Stimulated activated CD8-positive, alpha-beta memory T cell treated with anti-CD3 and anti-CD28 coated beads, Interleukin-2, amount 100 ng/mL, for 1 hour (primary cell): ENCODE measurements at places on chromosomes 3 and 15.

GRCh38 chr15:28096670-28097431, 2.3 kb downstream of the OCA2 start:
- no peak for DNase-seq

DNA sequence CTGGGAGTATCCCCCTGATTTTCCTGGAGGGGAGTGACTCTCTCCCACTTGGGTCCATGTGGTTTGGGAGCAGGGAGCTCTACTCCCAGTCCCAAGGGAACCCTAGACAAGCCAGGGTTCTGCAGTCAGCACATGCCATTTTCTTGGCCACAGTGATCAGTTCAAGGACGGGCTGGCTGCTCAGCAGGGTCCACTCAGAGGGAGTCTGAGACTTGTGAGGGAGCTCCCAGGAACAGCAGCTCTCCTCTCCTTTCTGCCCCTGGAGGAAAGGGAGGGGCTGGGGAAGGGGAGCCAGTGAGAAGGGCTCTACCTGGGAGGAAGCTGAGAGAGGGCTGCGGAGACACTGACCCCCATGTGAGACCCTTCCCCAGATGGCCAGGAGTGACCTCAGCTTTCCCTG, 29.1 kb upstream of the LMCD1 start:
- DNase-seq: no peak

DNA sequence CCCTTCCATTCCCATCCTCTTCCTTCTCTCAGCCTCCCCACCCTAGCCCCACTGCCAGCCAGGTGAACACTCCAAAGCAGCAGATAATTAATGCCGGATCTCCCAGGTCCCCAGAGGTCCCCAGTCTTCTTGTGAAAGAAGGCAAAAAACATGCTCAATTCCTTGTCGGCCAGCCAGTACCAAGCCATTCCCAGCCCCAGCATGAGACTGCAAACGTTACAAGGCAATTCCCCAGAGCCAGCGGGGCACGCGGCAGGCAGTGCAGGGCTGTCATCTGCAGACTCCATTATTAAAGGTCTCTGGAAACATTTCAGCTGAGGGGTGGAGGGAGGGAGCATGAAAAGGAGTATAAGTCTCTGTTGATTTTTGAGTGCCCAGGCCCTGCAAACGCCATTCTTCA, 117.8 kb downstream of the XXYLT1 start:
- no peak for DNase-seq

- no peak for DNase-seq
These were observed 268.7 kb downstream of the XXYLT1 start for GRCh38 chr3:195001961-195002861.

- DNase-seq: no peak
These were observed 137.3 kb downstream of the WNT5A start for GRCh38 chr3:55349851-55350250.

GRCh38 chr3:32488474-32489008, 14.1 kb downstream of the CMTM6 start:
- DNase-seq: no peak

DNA sequence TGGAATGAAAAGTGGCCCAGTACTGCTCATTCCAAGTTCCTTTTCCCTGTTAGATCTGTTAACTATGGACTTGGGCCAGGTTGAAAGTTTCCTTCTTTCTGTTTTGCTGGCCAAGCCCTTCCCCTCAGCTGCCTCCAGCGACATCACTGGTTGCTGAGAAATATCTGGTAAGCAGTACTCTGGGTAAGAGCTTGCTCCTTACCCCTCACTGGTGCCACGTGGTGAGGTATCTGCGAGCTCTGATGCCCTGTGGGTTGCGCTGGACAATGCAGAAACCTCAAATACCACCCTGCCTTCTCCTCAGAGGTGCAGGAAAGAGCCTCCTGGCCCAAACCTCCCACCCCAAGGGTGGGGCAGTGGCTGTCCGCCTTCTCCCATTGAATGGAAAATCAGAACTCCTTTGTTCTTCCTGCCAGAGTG, 42.9 kb upstream of the APH1B start:
- DNase-seq: no peak

GRCh38 chr3:14429237-14429636, 26.8 kb downstream of the SLC6A6 start:
- DNase-seq: no peak

DNA sequence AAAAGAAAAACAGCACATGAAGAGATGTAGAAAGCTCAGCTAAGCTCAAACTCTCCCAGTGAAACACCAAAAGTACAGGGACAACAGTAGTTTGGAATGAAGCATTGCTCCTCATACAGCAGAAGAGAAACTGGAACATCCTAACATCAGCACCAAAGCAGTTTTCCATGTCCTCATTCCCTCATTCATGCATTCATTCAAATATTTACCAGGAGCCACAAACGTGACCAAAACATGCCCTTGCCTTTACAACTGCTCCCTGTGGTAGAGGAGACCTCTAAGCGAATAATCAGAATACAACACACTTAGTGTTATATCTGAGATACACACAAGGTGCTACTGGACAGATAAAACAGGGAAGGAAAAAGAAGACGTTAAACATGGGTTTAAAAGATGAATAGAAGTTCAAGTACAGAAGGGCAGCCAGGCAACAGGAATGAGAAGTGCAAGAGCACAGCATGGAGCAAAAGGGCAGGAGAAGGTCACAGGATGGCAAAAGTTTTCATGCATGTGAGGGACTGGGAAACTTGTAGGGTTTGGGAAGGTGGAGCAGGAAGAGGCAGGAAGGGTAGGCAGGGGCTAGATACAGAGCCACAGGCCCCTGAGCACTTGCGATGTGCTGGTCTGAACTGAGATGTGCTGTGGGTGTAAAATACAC, 58.5 kb upstream of the LMCD1 start:
- no peak for DNase-seq

DNA sequence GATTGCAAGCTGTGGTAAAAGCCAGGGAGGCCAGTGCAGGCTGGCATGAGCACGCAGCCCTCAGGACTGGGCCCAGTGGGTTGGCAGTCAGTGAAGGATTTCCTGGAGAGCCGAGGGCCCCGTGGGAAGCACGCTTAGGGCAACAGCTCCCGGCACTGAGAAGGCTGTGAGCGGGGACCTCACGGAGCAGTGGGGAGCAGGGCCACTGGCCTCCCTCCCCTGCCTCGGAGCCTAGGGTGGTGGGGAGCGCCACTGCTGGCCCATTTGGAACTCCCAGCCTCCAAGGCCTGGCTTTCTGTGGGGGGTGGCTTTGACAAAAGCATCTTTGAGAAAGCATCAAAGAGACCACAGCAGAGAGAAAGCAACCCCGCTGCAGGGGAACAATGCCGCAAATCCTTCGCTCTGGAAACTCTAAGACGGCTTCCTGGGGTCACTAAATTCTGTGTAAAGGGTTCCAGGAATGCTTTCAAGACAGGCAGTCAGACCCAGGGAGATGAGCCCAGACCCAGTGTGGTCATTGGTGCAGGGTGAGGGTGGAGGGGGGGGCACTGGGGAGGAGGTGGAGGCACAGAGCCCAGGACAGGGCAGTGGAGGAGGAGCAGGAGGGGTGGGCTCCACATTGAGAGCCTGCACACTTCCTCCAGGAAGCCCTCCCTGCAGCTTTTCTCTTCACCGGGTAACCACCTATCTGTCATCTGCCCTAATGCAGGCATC, 9.5 kb upstream of the APBA2 start:
- DNase-seq: no peak

GRCh38 chr3:141411251-141411771, 43.0 kb downstream of the ZBTB38 start:
- DNase-seq: peak; percentile 9

- no peak for DNase-seq
These were observed 361.4 kb upstream of the ICE2 start for GRCh38 chr15:60840306-60840702.

DNA sequence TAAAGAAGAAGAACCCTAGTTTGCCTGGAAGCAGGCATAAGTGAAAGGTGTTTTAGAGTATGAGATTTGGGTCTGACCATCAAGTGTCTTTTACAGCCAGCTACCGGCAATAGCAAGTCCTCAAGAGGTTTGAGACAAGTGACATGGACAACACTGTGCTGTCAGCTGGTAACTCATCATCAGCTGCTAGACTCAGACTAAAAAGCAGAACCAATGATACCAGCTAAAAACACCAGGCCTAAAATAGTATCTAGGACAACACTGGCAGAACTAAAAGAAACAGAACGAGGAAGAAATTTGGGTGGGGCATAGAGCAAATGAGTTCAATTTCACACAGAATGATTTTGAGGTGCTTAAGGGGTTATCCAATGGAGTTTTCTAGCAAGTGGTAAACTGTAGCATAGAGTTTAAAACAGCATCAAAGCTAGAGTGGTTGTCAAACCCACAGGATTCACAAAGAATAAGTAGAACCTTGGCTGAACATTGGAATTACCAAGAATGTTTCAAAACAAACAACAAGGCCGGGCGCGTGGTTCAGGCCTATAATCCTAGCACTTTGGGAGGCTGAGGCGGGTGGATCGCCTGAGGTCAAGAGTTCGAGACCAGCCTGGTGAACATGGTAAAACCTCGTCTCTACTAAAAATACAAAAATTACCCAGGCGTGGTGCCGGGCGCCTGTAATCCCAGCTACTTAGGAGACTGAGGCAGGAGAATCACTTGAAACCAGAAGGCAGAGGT, 3.9 kb downstream of the CIAO2A start:
- DNase-seq: no peak

GRCh38 chr3:139131951-139132350, 87.3 kb upstream of the PRR23C start:
- no peak for DNase-seq

DNA sequence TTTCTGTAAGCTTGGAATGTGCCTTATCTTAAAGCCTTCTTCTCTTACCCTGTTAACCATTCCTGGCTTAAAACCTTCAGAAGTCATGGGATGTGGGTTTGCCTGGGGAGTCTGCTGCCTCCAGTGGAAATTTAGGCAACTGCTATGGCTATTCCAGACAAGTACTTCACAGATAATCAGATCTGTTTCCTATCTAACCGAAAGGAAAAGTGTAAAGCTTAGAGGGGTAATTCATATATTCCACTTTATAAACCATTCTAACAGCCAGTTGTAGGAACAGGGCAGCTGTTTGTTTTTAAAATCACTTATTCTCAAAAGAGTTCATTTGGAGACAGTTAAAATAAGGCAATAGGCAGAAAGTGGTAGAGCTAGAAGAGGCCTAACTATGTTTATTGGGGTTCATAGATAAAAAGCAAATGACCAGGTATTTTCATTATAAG, 219.9 kb downstream of the TCF12 start:
- no peak for DNase-seq

DNA sequence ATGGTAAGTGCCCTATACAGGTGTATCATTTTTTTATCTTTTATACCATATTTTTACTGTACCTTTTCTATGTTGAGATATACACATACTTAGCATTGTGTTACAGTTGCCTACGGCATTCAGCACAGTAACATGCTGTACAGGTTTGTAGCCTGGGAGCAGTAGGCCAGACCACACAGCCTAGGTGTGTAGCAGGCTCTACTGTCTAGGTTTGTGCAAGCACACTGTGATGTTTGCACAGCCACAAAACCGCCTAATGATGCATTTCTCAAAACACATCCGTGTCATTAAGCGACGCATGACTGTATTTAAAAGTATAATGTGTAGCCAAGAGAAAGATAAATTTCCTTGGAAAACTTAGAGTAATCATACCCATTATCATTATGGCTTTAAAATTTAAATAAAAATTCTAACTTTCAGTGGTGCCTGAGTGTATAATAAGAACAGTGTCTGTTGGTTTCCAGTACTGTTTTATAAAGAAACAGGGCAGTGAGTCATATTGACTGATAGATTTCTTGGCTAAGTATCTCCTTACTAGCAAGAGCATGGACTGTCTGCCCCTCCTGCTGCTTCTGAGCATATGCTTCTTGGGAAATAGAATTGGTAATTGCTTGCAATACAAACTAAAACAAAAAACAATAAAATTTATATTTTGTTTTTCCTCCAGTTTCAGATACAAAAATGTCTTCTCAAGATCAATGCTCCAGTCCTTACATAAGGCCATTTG, 18.3 kb downstream of the CALML4 start:
- DNase-seq: no peak

GRCh38 chr15:38406436-38406835, 47.5 kb upstream of the FAM98B start:
- no peak for DNase-seq

GRCh38 chr3:193744822-193745684, 152.0 kb downstream of the OPA1 start:
- no peak for DNase-seq

DNA sequence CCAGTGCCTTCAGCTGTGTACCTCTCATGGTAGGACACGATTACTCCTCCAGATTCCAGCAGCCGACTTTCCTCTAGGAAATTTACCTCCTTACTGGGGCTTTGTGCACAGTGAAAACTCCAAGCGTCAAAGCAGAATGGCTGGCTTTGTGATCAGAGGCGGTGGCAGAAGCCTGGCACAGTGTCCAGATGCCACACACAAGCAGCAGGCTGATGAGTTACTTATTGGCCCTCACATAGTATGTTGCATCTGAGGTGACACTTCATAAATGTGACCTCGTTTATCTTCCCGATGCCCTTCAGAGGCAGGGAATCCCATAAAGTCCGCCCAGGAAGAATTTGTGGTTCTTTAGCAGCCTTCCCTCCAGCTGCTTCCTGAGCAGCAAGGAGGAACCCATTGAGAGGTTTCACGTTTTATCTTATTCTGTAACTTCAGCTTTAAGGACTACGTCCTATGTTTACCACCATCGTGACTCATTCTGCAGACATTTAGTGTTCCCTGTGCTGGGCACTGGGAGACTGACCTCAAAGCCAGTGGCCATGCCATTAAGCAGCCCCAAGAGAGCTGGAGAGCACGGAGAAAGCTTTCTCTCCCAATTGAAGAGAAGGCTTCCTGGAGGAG, 107.1 kb upstream of the C15orf61 start:
- DNase-seq: no peak

- DNase-seq: no peak
These were observed 36.1 kb downstream of the TRANK1 start for GRCh38 chr3:36908647-36909180.

- no peak for DNase-seq
These were observed 83.1 kb downstream of the PGPEP1L start for GRCh38 chr15:98924401-98925049.

- DNase-seq: no peak
These were observed 1.2 kb upstream of the ITIH4 start for GRCh38 chr3:52831500-52832301.

DNA sequence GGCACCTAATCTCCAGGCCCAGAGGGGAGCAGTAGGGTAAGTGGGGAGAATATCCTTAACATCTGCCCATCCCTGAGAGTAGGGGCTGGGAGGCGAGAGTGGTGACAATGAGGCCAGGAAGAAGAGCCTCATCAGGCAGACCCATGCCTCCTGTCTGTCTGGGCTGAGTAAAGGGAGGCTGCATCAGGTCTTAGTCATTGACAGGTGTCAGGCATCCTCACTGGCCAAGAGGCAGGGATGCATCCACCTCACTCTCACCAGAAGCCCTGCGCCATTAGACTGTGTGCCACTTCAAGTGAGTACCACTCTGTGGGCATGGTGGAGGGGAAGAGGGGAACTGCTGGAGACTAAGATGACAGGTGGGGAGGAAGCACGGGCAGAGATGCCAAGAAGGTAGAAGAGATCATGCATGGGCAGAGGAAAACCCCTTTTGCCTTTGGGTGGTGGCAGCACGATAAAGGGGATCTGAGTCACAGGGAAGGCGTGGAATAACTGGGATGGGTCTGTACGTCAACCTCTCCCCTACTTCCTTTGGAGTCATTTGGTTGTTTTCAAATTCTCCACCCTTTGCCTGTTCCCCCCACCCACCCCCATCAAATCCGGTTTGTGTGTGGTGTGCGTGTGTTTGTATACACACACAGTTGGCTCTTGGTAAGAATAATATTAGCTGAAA, 14.1 kb downstream of the ANAPC13 start:
- DNase-seq: no peak

GRCh38 chr15:83581381-83581780, 72.5 kb upstream of the ADAMTSL3 start:
- DNase-seq: no peak

GRCh38 chr3:13528217-13528867, 20.6 kb upstream of the FBLN2 start:
- no peak for DNase-seq
